ENCODE measurements at places on chromosomes 12 and 14.

GRCh38 chr14:43901911-43902673, 605.0 kb downstream of the FSCB start:
- no peak for DNase-seq

DNA sequence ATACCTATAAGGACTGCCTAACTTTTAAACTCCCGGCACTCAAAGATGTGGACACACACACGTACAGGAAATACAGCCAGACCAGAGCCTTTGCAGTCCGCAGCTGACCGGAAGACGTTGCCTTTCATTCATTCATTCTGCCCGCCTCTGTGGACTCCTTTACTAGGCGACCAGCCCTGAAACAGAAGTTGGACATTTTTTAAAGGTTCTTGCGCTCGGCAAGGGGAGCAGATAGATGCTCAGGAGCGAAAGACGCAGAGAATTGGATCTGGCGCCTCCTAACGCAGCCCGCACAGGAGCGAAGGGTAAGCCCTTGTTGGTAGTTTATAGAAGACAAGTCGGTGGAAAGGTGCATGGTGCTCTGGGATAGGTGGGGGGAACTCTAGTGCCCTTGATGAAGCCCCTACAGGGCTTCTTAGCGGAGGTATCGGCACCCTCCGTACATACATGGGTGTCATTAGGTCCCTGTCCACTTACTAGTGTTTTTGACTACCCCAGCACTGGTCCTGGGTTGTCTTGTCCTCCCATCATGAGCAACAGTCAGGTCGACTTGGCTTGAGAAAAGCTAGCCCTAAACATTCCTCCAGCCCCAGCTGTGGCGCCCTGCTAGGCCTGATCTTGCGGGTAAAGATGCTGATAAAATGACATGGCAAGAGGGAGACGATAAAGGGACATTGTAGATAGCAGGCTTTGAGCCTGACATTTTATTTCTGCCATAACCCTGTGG, at the start of gene KDM2B:
TSS of gene KDM2B (minus strand) at position 65 of the 727 bp plus-strand sequence. CDS start 112 bp downstream, outside the sequence.
- DNase-seq = no peak

- DNase-seq = no peak
Measured at GRCh38 chr14:99425272-99425681, 55.4 kb downstream of the SETD3 start.

DNA sequence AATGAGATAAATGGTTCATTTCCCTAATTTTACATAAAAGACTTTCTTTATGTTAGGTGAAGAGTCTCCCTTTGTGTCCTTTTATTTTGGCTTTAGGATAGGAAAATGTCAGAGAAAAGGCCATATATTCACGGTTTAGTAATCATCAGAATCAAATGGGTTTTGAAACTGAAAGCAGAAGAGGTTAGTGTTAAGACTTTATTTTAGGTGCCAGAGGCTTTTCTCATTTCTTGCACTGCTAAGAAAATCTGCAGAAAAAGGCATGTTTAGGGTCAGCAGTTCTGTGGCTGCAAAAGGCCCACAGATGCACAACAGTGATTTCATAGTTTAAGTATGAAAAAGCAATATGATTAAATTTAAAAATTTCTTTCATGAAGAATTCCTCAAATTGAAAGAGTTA, 80.4 kb upstream of the SINHCAF start:
- no peak for DNase-seq

DNA sequence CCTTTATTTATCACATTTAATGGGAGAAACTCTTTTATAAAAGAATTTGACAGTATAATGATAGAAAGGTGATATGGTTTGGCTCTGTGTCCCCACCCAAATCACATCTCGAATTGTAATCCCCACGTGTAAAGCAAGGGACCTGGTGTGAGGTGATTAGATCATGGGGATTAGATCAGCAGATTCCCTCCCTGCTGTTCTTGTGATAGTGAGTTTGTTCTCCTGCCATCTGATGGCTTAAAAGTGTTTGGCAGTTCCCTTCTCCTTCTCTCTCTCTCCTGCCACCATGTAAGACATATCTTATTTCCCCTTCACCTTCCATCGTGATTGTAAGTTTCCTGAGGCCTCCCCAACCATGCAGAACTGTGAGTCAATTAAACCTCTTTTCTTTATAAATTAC, 1110.3 kb downstream of the FLRT2 start:
- no peak for DNase-seq

DNA sequence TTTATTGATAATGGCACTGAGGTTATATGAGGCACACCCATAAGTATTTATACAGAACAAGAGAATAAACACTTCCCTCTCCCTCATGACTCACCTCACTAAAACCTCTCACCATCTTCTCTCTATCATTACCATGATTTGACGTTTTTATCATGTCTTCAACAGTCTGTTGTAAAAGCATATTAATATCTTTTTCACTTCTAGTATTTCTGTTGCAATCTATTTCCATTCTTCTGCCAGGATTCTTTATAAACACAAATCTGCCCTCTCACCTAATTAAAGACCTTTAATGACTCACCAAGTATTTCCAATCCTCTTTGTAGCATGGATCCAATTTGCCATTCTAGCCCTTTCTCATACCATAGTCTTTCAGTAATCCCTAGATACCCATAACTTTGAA, 527.7 kb downstream of the SLC16A7 start:
- DNase-seq = no peak

DNA sequence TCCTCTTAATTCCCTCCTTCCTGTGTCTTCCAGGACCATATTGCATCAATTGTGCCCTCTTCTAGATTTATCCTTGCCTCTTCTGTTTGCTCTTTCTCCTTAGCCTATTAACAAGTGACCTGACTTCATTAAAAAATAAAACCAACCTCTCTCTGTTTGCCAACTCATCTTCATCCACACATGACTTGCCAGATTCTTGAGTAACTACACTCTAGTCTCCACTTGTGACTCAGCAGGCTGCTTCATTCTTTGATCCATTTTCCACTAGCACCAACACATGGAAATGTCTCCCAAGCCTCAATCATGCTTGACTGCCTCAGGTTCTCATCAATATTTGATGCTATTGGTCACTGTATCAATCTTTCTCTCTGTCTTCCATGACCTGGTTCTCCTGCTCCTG, 492.4 kb upstream of the TMPO start:
- no peak for DNase-seq

- DNase-seq = no peak
Measured at GRCh38 chr12:101044512-101045059, 165.5 kb downstream of the SLC5A8 start.

- no peak for DNase-seq
Measured at GRCh38 chr14:84826294-84826693, 703.6 kb upstream of the FLRT2 start.

GRCh38 chr14:20684662-20685456, 499 bp downstream of the RNASE4 start:
- DNase-seq = no peak

- no peak for DNase-seq
Measured at GRCh38 chr12:121628536-121628935, 2.2 kb downstream of the ORAI1 start.

- DNase-seq = no peak
Measured at GRCh38 chr14:60311417-60311816, 62.4 kb downstream of the PPM1A start.

GRCh38 chr12:80441921-80442320, 2.1 kb upstream of the PTPRQ start:
- no peak for DNase-seq

GRCh38 chr12:66082744-66083143, 47.8 kb downstream of the LLPH start:
- DNase-seq = no peak

DNA sequence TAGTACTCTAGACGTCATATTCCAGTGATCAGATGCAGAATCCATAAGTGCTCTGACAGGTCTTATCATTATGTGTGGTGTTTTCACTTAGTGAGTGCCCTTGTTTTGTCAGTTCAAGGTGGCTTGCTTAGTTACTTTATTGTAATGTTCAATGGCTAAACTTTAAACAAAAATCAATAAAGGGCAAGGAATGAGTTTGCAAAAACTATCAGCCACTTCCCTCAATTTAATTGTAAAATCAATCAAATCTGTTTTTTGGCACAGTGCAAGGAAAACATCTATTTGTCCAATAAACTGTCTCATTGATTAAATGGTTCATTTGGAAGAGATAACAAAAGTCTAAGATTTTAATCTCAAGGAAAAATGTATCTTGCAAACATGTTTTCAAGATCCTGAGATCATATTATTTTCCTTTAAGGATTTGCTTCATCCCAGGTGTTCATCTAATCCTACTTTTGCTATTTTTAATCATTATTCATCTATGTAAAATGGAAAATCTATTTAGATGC, 59.6 kb upstream of the EEA1 start:
- no peak for DNase-seq

GRCh38 chr12:58648176-58648575, 272.1 kb downstream of the LRIG3 start:
- no peak for DNase-seq

GRCh38 chr12:90896164-90896563, 58.8 kb downstream of the CCER1 start:
- no peak for DNase-seq

DNA sequence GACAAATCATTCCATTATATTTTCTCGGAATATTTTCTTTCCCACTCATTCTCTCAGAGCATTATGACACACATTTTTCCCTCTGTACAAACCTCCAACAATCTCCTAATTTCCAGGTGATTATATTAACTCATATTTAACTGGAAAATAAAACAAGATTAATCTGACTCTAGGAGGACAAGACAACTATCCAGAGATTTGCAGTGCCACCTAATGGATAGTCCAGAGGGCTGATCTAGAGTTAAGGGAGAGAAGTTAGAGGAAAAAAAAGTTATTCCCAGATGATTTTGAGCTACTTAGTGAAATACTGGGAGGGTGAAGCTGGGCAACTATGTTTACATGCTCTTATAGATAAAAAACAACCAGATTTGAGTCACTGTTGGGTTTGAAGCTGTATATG, 161.7 kb downstream of the ALX1 start:
- DNase-seq = no peak

GRCh38 chr12:101891462-101891971, 14.1 kb downstream of the DRAM1 start:
- no peak for DNase-seq

- DNase-seq = no peak
Measured at GRCh38 chr12:92899386-92900001, 29.6 kb downstream of the EEA1 start.

- no peak for DNase-seq
Measured at GRCh38 chr14:74935360-74935680, 12.3 kb upstream of the RPS6KL1 start.

- DNase-seq = no peak
Measured at GRCh38 chr14:92481811-92482555, 31.6 kb upstream of the RIN3 start.

DNA sequence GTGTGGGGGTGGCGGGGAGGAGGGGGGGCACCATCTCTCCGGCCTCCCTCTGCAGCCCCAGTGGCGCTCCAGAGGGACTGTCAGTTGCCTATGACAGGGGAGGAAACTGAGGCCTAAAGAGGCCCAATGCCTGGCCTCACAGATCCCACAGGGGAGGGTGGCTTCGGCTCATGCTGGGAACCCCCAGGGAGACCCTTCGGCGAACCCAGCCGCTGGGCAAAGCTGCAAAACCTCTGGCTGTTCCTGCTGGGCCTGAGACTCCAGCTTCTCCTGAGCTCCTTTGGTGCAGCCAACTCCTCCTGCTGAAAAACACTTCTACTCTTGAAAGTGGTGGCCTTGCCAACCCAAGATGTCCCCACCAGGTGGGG, 170.1 kb upstream of the RTL1 start:
- DNase-seq = no peak

GRCh38 chr14:59086241-59086882, 102.1 kb upstream of the DAAM1 start:
- DNase-seq = no peak

DNA sequence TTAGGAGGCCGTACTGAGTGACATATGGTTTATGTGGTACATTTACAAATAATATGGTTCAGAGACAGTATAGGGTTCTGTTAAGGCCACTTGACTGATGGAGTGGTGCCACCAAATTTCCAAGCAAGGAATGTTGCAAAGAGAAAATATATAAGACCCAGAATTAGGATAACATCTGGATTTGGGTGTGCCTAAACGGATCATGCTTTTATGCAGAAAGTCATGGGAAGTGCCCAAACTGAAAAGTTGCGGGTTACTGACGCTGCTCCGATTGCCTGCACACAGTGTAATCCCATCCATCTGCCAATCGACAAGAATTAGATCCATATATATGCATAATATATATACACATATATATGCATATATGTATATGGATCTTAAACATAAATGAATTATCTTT, 138.4 kb upstream of the DCN start:
- DNase-seq = no peak

GRCh38 chr12:132475304-132476037, 14.5 kb upstream of the FBRSL1 start:
- no peak for DNase-seq

DNA sequence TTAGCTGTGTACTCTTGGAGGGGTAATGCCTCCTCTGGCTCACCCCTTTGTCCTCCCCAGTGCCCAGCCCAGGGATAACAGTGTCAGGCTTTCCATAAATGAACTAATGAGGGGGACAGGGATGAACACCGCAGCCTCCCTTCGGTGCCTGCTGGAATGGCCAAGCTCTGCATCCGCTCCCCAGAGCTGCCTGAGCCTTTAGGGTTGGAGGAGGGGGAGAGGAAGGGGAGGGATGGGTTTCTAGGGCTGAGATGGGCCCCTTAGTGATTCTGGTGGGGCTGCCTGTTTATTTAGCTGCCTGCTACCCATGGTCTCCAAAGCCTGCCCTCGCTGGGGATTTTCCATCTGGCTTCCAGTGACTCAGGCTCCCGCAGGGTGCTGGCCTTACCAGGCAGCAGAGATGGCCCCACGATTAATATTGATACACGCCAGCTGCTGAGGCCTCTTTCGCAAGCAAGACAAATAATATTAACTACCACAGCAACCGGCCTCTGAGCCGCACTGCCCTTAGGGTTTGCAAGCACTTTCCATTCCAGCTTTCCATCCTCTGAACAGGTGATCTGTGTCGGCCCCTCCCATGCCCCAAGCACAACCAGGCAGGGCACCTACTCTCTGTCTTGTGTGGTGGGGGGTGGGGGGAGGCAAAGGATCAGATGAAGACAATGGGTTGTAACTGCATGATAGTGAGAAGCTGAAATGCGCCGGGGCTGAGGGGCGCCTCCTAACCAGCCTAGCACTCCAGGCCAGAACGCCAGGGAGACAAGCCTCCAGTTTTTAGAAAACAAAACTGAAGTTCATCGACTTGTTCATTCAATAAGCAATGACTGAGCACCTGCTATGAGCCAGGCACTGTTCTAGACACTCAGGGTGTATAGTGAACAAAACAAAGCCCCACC, 56.7 kb downstream of the C14orf132 start:
- DNase-seq = peak; percentile 91

DNA sequence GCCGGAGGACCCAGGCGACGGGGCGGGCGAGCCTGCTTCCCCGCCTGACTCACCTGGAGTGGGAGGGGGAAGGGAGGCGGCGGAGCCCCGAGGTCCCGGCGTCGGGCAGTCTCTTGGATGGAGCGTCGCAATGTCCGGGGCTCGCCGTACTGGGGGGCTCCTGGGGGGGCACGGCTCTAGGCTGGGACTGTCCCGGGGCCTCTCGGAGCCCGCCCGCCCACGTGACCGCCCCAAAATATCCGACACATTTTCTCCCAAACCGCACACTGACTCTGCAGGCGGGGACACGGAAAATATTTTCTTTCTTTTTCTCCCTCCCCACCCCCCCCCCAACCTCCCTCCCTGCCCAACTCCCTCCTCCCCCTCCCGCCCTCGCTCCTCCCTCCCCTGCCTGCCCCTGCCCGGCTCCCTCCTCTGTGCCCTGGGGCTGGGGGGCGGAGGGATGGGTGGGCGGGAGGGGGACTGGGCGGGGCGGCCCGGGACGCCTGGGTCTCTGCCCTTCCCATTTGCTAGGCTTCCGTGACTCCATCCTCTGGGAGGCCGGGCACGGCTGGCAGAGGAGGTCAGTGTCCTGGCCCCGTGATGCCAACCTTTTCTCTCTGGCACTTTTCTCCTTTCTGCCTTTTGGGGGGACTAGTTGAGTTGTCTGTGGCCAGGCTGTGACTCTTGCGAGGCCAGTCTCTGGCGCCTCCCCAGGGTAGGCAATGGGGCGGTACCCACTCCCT, at the start of gene RARG:
TSS of gene RARG (minus strand) at position 289 of the 725 bp plus-strand sequence. CDS start 4,664 bp downstream, outside the sequence.
- DNase-seq = no peak
